ENCODE measurements at places on chromosomes 16 and 17. TPM values are rescaled to one million over a fixed set of nuclear protein-coding genes. Genes with fewer than 3 reads are reported as not detected.

DNA sequence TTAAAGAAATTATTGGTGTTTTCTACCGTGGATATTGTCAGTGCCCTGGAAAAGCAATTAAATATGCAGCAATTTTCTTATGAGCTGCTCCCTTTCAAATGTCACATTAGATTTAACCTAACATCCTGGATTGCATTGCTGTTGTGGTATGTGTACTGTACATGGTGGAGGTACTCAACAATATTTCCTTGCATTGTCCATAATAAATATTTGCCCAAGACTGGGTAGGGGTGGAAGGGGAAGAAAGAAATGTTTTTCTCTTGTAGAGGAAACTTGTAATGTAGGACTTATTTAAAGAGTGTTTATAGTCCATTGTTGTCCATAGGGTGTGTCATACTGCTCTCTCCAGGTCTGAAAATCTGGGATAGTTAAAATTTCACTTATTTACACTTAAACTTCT lies 346.2 kb upstream of the TBX2 start:
- no peak for DNase-seq
- no peak overlapping the region for H3K4me3 ChIP-seq
- H3K36me3 ChIP-seq, result no peaks in the 10 kb centered on the region
- H3K27ac ChIP-seq, result peak overlapping the region; percentile 27

Gene KIF19
- 0.08 TPM for total RNA-seq

GRCh38 chr17:44971776-44972483 lies 3.8 kb upstream of the C1QL1 start:
- peaks cover 45% of the 10 kb centered on the region for H3K4me1 ChIP-seq
- no peak for DNase-seq
- no peak overlapping the region for H3K27ac ChIP-seq
- peaks cover 60% of the 10 kb centered on the region for H3K27me3 ChIP-seq
- no peaks in the 10 kb centered on the region for H3K36me3 ChIP-seq
- no peak overlapping the region for H3K4me3 ChIP-seq

Gene NPIPB8
- total RNA-seq, result not detected

- no peak for DNase-seq
- H3K4me1 ChIP-seq, result peaks cover 55% of the 10 kb centered on the region
- H3K4me3 ChIP-seq, result no peak overlapping the region
- H3K36me3 ChIP-seq, result no peaks in the 10 kb centered on the region
Observed at GRCh38 chr17:34305606-34306005, 13.6 kb upstream of the CCL8 start.

- H3K27ac ChIP-seq, result peak overlapping the region; percentile 69
- no peak for DNase-seq
- H3K4me3 ChIP-seq, result no peak overlapping the region
- H3K27me3 ChIP-seq, result no peaks in the 10 kb centered on the region
- H3K36me3 ChIP-seq, result no peaks in the 10 kb centered on the region
- H3K4me1 ChIP-seq, result peaks cover 14% of the 10 kb centered on the region
Observed at GRCh38 chr16:12300945-12301500, 324.5 kb downstream of the SNX29 start.

Gene CPNE7
- not detected for total RNA-seq

DNA sequence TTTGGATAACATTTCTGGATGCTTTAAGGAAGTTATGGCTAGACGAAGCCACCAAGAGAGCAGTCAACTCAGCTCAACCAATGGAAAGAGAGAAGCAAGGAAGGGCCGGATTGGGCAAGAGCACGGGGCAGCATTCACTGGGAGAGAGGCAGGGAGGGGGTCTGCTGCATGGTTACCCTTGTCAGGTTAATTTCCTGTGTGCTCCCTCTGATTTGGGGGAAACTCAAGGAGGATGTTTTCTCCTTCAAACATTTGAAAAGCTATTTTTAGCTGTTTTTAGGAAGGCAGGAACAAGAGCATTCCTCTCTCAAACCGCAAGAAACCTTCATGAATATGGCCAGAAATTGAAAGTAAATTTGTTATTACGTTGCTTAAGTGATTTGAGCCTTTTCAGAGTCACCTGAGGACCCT lies 118.5 kb upstream of the ZFHX3 start:
- H3K36me3 ChIP-seq, result no peaks in the 10 kb centered on the region
- peaks cover 16% of the 10 kb centered on the region for H3K4me1 ChIP-seq
- no peak for DNase-seq
- H3K27me3 ChIP-seq, result no peaks in the 10 kb centered on the region
- H3K27ac ChIP-seq, result peak overlapping the region; percentile 53

DNA sequence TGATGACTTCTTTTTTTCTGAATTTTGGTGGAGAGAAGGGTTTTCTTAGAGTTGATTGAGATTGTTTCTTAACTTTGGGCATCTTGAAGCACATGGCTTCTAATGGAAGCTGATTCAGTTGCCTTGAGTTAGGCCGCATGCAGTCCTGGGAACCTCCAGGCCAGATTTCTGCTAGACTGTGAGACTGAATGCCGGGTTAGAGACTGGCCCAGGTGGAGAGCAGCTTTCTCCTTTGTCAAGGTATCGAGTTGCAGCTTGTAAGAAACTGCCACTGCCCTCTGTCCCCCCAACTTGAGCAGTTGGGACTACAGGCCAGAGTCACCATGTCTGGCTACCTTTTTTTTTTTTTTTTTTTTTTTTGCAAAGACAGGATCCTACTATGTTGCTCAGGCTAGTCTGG lies 77.6 kb downstream of the CLEC16A start:
- no peak overlapping the region for H3K27ac ChIP-seq
- peaks cover 32% of the 10 kb centered on the region for H3K4me1 ChIP-seq
- no peak overlapping the region for H3K4me3 ChIP-seq
- H3K27me3 ChIP-seq, result no peaks in the 10 kb centered on the region
- peaks cover 39% of the 10 kb centered on the region for H3K36me3 ChIP-seq

Gene TEX2
- 58.0 TPM for total RNA-seq

Gene CCL7
- not detected for total RNA-seq

DNA sequence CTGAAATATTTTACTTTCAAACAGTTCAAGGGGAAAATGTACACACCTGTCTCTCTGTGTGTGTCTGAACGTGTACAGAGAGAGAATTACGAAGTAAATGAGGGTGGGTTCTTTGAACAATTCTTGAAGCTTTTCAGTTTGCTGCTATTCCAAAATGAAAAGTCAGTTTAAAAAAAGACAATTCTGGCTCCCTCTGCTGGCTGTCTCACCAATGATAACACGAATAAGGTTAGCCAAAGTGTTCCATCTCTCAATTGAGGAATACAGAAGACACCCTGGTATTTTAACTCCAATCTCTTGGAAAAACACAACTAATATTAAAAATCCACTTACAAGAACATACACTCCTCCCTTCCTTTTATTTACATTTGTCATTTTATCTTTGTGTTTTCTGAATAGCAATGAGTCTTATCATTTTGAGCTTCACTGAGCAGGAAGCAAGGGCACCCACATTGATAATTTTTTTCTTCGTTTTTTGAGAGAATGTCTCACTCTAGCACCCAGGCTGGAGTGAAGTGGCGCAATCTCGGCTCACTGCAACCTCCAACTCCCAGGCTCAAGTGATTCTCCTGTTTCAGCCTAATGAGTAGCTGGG lies 20.5 kb downstream of the EFTUD2 start:
- no peaks in the 10 kb centered on the region for H3K4me1 ChIP-seq
- H3K36me3 ChIP-seq, result peaks cover 96% of the 10 kb centered on the region
- no peak overlapping the region for H3K4me3 ChIP-seq
- no peaks in the 10 kb centered on the region for H3K27me3 ChIP-seq
- no peak for DNase-seq

GRCh38 chr16:49527611-49528010 lies 154.0 kb downstream of the C16orf78 start:
- peaks cover 11% of the 10 kb centered on the region for H3K4me1 ChIP-seq
- no peak overlapping the region for H3K27ac ChIP-seq
- H3K27me3 ChIP-seq, result peaks cover 24% of the 10 kb centered on the region
- H3K36me3 ChIP-seq, result peaks cover 9% of the 10 kb centered on the region

Gene NPIPA5
- 5.7 TPM for total RNA-seq

GRCh38 chr17:82218349-82219075 lies 5.9 kb upstream of the CCDC57 start:
- H3K27me3 ChIP-seq, result no peaks in the 10 kb centered on the region
- no peak overlapping the region for H3K27ac ChIP-seq
- no peak for DNase-seq
- H3K4me1 ChIP-seq, result peaks cover 33% of the 10 kb centered on the region
- no peaks in the 10 kb centered on the region for H3K36me3 ChIP-seq
- H3K4me3 ChIP-seq, result no peak overlapping the region

GRCh38 chr17:66717641-66718058 lies 117.3 kb upstream of the CACNG5 start:
- no peaks in the 10 kb centered on the region for H3K27me3 ChIP-seq
- no peaks in the 10 kb centered on the region for H3K36me3 ChIP-seq
- no peak for DNase-seq
- peaks cover 29% of the 10 kb centered on the region for H3K4me1 ChIP-seq
- H3K4me3 ChIP-seq, result no peak overlapping the region

- H3K4me1 ChIP-seq, result peaks cover 71% of the 10 kb centered on the region
- peak overlapping the region; percentile 46 for H3K4me3 ChIP-seq
- no peaks in the 10 kb centered on the region for H3K27me3 ChIP-seq
- DNase-seq, result no peak
- peak overlapping the region; percentile 90 for H3K27ac ChIP-seq
Observed at GRCh38 chr17:29722411-29723198, 99.9 kb upstream of the CORO6 start.

GRCh38 chr17:62321451-62321850 lies 58.9 kb upstream of the EFCAB3 start:
- no peak for DNase-seq
- H3K4me1 ChIP-seq, result no peaks in the 10 kb centered on the region
- H3K27me3 ChIP-seq, result peaks cover 19% of the 10 kb centered on the region

- no peaks in the 10 kb centered on the region for H3K36me3 ChIP-seq
- H3K4me3 ChIP-seq, result no peak overlapping the region
- no peak for DNase-seq
- peak overlapping the region; percentile 28 for H3K27ac ChIP-seq
- peaks cover 85% of the 10 kb centered on the region for H3K4me1 ChIP-seq
Observed at GRCh38 chr17:78889531-78889930, 13.5 kb downstream of the CEP295NL start.

- no peak for DNase-seq
- H3K27me3 ChIP-seq, result no peaks in the 10 kb centered on the region
- H3K4me1 ChIP-seq, result no peaks in the 10 kb centered on the region
Observed at GRCh38 chr17:49588312-49588711, 12.6 kb downstream of the NXPH3 start.

DNA sequence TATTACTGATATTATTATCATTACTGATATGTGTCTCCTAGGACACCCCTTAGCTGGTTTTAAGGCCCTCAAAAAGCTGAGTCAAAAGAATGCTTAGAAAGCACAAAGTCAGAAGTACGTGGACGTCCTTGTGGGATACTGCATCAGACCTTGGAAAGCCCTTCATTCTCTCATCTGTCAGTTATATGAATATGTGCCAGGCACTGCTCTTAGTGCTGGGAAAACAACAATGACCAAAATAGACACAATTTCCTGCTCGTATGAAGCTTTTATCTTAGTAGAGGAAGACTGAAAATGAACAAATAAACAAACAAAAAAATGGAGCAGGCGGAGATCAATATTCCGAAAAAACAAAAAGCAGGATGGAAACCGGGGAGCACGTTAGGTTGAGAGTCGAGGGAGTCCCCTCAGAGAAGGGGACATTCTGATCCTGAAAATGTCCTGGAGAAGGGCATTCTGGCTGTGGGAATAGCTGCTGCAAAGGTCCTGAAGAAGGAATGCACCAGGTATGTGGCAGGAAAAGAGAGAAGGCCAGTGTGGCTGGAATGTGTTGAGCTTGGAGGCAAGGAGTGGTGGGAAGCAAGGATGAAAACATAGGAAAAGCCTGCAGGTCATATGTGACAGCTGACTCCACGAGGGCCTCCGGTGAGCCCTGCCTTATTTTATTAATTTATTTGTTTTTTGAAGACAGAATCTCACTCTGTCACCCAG lies 15.5 kb upstream of the TMEM94 start:
- H3K27me3 ChIP-seq, result no peaks in the 10 kb centered on the region
- peaks cover 53% of the 10 kb centered on the region for H3K4me1 ChIP-seq
- peak overlapping the region; percentile 80 for H3K27ac ChIP-seq
- H3K4me3 ChIP-seq, result no peak overlapping the region

DNA sequence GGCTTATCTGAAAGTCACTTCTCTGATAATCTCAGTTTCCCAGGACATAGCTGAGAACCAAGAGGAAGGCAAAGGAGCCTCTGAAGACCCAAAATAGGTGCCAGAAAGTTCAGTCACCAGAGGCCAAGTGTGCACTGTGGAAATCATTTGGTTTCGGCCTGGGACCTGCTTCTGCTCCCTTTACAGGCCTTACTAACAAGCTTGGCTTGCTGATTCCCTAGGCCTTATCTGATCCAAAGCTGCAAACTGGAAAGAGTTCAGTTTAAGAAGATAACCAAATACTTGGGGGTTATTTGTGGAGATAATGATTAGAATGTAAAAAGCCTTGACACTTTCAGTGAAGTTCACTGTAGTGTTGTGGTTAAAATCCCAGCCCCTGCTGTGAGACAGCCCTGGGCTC lies 17.0 kb downstream of the ITGA3 start:
- no peak overlapping the region for H3K27ac ChIP-seq
- peaks cover 59% of the 10 kb centered on the region for H3K36me3 ChIP-seq
- H3K4me3 ChIP-seq, result no peak overlapping the region
- H3K27me3 ChIP-seq, result no peaks in the 10 kb centered on the region

GRCh38 chr17:78127239-78127887 lies 1.2 kb downstream of the TMC6 start:
- no peaks in the 10 kb centered on the region for H3K27me3 ChIP-seq
- peak overlapping the region; percentile 82 for H3K4me3 ChIP-seq
- H3K27ac ChIP-seq, result peak overlapping the region; percentile 93
- H3K4me1 ChIP-seq, result peaks cover 79% of the 10 kb centered on the region
- peak; percentile 78 for DNase-seq

DNA sequence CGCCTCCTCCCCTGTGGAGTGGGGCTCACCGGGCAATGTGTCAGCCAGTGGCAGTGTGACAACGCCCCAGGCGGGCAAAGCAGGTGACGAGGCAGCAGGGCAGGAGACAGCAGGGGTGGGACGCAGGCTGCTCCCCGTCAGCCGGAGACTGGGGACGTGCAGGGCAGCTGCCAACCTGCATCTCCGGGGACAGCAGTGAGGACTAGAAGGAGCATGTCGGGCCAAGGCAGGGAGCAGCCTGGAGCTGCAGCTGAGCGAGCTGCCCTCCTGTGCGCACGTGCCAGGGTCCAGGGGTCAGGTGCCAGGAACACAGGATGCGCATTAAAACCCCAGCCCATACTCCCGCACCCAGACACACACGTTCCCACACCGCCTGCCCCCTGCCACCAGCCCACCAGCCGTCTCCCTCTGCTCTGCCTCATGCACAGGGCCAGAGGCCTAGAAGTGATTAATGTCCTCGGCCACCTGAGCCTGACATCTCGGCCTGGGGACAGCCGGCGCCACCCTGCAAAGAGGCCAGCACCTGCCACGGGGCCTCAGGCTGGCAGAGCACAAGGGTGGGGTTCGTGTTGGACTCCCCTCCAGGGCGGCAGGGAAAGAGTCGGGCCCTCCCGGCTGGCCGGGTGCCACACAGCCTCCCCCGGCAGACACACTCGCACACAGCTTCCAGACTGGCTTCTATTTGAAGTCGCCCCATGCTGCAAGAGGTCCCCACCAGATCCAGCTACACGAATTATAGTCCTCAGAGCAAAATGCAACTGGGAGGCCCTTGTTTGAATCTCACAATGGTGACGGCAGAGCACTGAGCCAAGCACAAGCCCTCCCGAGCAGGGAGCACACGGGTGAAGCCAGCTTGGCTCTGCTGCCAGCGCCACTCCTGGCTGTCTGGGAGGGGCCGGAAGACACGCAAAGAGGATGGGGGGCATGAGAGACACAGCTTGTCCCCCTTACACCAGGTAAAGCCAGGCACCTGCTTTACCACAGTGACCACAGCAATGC lies 90.4 kb downstream of the RBFOX3 start:
- DNase-seq, result no peak
- no peak overlapping the region for H3K4me3 ChIP-seq
- H3K27ac ChIP-seq, result no peak overlapping the region
- no peaks in the 10 kb centered on the region for H3K4me1 ChIP-seq

- DNase-seq, result no peak
- H3K4me3 ChIP-seq, result no peak overlapping the region
- peaks cover 100% of the 10 kb centered on the region for H3K4me1 ChIP-seq
- no peaks in the 10 kb centered on the region for H3K36me3 ChIP-seq
- no peaks in the 10 kb centered on the region for H3K27me3 ChIP-seq
Observed at GRCh38 chr17:76695059-76695831, 15.5 kb downstream of the MXRA7 start.
